ENCODE measurements at places on chromosomes 6 and 20.

GRCh38 chr6:144745439-144745838 lies 460.3 kb downstream of the UTRN start:
- DNase-seq, result no peak

DNA sequence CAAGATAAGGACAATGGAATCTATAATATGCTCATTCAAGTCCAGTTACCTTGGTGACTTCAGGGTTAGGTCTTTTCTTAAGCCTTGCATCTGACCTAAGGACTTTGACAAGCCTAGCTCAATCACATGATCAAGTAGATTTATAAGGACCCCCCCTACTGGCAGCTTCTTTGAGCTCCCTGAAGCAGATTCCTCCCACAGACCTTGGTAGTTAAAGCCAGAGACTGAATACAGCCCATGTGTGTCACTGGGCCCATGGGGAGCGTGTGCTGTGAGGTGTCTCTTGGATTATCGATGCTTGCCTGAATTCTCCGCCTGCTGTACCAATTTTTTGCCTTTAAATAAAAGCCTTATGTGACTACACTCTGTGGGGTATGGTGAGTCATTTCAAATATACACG lies 372.7 kb upstream of the RGS17 start:
- no peak for DNase-seq

- DNase-seq, result no peak
Observed at GRCh38 chr6:115634887-115635286, 425.8 kb downstream of the FRK start.

- DNase-seq, result no peak
Observed at GRCh38 chr20:57474205-57474604, 50.7 kb downstream of the CTCFL start.

- DNase-seq, result no peak
Observed at GRCh38 chr20:1199212-1199873, 3.9 kb upstream of the C20orf202 start.

DNA sequence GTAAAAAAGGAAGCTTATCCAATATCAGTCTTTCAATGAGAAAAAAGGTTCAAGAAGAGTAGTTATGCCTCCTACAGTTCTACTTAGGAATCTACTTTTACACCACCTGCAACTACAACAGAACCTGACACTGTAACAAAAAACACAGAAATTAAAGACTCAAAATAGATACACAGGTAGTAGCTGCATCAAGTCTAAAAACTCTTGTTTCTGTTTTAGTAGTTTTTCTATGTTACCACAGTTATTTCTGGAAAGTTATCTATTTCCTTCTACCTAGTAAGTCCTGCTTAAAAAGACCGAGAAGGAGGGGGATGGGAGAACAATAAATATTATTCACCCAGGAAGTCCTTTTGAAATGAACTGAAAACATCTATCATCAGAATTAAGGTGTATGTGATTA lies 52.5 kb downstream of the ATG5 start:
- DNase-seq, result no peak

DNA sequence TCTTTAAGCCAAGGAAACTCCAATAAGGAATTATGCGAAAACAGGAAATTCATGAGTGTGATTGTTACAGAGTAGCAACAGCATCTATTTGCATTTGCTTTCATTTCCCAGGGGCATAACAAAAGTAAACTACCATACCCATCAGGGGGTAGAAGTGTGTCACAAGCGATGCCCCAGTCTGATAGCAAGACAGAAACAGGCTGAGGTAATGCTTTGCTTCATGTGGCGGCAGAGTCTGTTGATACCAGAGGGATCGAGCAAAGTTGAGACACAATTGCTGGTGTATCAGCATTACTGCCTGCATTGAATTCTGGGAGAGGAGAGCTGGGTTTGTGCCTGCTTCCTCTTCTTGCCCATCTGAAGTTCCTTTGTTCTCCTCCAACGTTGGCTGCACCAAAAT lies 51.2 kb upstream of the LYRM2 start:
- DNase-seq, result no peak

GRCh38 chr20:21189761-21190523 lies 64.1 kb downstream of the KIZ start:
- no peak for DNase-seq

GRCh38 chr20:51661609-51662178 lies 106.5 kb downstream of the ATP9A start:
- no peak for DNase-seq

GRCh38 chr6:149150801-149151398 lies 166.6 kb upstream of the TAB2 start:
- no peak for DNase-seq

GRCh38 chr6:118718903-118719302 lies 67.5 kb upstream of the CEP85L start:
- DNase-seq, result no peak

GRCh38 chr20:58652606-58653294 lies 1.7 kb downstream of the STX16 start:
- DNase-seq, result no peak

- DNase-seq, result no peak
Observed at GRCh38 chr20:54726687-54727300, 251.4 kb downstream of the DOK5 start.

GRCh38 chr6:26660000-26660361 lies 435 bp upstream of the ZNF322 start:
- no peak for DNase-seq

- no peak for DNase-seq
Observed at GRCh38 chr6:31586008-31586407, at the start of gene LST1. TSS of gene LST1 (plus strand) at chr6:31586277. CDS start at chr6:31587300, 1,023 bp downstream.

DNA sequence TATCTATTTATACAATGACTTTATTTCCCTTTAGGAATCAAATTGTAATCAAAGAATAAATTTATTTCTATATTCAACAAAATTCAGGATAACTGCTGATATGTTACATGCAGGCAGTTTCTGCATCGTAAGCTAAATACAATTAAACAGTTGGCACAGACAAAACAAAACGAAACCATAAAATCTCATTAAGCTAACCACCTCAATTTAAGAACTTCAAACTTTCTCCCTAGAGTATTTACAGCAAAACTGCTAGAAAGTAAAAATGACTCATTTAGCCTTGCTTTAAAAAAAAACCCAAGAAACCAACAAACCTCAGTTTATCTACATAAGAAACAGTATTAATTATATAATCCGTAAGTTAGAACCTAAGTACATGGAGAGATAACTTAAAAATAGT lies 17.1 kb downstream of the SSR1 start:
- DNase-seq, result no peak

- no peak for DNase-seq
Observed at GRCh38 chr6:127069659-127070279, 48.7 kb upstream of the RSPO3 start.

DNA sequence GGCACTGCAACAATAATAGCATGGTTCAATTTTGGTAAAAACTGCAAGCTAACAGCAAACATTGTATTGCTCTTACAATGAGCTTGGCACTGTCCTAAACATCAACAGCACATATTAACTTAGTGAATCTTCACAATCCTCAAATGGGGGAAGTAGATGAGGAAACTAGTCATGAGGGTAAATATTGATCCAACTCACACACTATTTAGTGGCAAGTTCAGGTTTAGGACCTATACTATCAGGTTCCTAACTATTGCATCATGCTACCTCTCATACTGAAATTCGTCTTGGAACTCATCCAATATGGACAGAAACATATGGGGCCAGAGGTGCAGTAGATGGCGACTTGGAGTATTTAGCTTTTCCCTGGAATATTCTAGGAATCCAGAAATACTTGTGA lies 34.2 kb downstream of the FKBP1C start:
- no peak for DNase-seq

DNA sequence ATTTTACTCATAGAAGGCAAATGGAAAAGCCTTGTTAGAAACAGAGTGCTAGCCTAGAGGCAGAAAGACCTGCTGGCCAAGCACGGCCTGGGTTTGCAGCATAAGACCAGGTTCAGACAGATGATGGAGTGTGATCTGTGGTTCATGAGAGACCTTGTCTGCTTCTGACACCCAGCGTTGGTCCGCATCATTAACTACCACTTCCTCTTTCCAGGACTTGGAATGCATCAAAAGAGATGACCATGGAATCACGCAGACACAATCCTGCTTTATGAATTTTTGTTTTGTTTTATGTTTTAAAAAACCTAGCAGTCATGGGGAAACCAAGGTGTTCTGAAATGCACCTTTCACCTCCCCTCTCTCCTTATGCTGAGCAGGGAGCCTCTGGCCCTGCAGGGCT lies 76.8 kb upstream of the SYNDIG1 start:
- DNase-seq, result no peak

- DNase-seq, result no peak
Observed at GRCh38 chr20:20606050-20606449, 106.4 kb downstream of the RALGAPA2 start.

DNA sequence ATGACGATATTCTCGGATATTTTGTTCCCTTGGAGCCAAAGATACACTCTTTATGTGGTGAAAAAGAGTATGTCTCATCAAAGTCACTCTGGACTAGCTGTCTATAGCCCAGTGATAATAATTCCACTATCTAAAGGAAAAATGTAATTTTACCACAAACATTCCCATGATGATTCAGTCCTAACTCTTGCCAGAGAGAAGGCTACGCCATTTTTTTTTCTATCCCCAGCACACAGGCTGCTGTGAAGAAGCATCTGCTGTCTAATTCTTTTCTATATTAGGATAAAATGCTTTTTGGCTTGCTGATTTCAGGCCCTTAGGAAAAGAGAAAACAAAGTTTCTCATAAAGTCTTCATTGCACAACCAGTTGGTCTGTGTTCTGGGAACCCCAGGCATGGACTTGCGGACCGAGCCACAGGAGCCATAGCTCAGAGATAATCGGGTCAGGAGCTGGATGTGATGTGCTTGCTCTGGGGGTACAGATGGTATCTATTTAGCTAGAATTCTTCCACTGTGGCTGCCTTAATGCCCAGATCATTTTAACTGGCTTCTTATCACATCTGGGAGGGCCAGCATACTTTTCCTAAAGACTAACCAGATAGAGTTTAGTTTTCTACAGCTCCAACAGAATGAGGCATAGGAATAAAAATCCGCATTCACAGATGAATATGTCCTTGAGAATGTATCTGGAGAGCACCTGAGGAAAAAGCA lies 683.7 kb upstream of the ID4 start:
- DNase-seq, result no peak

GRCh38 chr6:14957355-14958059 lies 288.4 kb upstream of the JARID2 start:
- DNase-seq, result no peak

- DNase-seq, result no peak
Observed at GRCh38 chr6:150770637-150771036, 94.9 kb upstream of the MTHFD1L start.

DNA sequence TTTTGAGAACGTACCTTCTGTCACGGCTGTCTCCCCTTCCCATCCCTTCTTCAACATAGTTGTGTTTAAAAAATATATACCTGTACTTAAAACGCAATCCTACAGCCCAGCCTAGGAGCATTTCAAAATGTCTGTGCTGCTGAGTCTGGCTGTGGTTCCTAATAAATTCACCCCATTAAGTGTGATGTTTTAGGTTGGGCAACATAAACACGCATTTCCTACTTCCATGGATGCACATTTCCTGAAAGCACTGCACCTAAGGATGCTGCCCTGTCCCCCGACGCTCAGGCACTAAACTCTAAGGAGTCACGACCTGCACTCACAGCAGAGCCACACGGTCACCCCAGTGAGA lies 1.2 kb downstream of the REV3L start:
- no peak for DNase-seq
